Stimulated activated CD8-positive, alpha-beta memory T cell treated with anti-CD3 and anti-CD28 coated beads, Interleukin-15, amount 100 ng/mL, for 4 hours (primary cell): ENCODE measurements at places on chromosomes 1 and 21.

DNA sequence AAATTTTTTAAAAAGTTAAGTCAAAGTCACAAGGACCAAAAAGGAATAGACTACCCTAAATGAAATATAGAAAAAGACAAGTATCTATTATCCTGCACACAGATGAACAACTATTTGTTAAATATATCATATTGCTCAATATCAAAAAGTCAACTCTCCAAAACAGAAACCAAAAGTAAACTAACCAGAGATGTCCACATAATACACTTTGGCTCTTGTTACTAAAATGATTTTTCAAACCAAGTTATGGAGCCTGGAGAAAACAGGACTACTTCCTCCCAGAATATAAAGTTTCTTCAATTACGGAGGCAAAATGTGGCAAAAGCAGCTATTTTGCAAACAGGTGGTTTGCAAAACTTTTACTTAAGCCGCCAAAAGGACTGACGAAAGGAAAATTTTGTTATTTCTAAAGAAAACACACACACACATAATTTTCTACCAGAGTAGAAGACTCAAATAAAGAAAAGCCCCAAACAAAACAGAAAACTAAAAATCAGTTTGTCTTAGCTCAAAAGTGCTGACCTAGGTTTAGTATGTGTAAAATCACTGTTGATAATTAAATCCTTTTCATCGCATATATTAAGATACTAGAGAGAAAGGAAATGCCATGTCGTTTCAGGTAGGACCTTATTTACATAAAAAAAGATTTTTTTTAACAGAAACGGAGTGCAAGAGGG is 1.1 kb downstream of the DPYD start:
- DNase-seq: no peak

DNA sequence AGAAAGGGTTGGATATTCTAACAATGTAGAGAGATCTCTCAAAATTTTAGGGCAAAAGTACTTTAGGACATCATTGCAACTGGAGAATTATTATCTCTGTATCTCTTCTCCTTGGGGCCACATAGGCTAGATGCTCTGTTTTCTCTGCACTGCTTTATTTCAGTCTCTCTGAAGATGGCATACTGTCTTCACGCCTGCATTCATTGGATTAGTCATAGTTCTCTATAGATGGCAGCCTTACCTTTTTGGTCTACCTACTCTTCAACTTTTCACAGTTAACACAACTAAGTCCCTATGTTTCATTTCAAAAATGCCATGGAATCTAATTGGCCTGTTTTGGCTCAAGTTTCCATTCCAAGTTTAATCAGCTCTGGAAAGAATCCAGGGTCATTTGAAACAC is 1623.3 kb upstream of the B3GALT2 start:
- DNase-seq: no peak

- DNase-seq: no peak
Observed at GRCh38 chr1:26581287-26581651, 51.7 kb downstream of the RPS6KA1 start.

DNA sequence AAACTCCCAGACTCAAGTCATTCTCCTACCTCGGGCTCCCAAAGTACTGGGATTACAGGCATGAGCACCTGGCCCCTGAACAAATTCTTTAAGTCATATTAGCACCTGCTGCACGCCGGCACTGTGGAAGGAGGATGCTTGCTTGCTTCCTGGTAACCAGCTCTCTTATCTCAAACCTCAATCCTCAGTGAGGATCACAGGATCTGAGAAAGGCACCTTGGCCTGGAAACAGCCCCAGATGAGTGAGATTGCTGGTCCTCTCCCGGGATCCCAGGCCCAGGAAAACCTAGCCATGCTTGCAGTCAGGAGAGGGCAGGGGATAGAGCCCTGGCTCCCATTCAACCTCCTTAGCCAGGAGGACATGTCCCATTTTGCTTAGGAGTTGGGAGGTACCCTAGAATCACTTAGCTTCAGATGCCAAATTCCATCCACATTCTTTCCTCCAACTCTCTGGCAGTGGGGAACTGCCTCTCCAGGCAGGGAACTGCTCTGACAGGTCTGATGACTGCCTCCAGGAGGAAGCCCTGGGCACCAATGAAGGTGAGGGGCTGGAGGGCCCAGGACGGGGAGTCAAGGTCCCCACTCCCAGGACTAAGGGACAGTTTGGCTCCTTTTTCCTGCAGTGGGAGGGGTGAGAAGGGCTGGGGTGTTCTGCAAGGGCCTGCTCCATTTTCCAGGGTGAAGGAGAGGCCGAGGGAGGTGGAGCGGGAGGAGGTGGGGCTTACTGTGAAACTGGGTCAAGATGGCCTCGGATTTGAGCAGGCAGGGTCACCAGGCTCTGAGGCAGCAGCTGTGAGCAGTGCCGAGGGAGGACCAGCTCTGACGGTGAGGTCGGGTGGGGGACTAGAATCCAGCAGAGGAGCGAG is 9.5 kb downstream of the GPR37L1 start:
- no peak for DNase-seq

GRCh38 chr1:27076803-27077202 is 64.2 kb upstream of the TENT5B start:
- DNase-seq: no peak

DNA sequence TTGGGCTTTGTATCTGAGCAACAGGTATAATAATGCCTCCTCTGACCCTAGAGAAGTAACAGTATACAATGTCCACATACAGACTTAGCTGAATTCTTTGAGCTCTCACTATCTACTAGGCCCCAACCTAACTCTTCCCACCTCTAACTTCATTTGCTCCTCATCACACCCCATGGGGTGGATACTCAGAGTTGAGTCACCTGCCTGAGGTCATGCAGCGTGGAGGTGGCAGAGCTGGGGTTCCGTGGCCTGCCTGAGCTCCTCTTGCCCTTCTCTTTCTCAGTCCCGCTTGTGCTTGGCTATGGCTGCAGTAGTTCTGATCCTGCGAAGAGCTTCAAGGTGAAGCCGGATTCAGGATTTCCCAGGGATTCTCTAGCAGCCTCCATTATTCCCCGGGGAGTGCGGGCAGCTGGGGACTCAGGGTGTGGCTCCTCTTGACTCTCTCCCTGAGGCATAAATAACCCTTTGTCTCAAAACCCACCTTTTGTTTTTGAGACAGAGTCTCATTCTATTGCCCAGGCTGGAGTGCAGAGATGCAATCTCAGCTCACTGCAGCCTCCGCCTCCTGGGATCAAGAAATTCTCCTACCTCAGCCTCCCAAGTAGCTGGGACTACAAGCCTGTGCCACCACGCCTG is 29.9 kb upstream of the ACTL8 start:
- no peak for DNase-seq

DNA sequence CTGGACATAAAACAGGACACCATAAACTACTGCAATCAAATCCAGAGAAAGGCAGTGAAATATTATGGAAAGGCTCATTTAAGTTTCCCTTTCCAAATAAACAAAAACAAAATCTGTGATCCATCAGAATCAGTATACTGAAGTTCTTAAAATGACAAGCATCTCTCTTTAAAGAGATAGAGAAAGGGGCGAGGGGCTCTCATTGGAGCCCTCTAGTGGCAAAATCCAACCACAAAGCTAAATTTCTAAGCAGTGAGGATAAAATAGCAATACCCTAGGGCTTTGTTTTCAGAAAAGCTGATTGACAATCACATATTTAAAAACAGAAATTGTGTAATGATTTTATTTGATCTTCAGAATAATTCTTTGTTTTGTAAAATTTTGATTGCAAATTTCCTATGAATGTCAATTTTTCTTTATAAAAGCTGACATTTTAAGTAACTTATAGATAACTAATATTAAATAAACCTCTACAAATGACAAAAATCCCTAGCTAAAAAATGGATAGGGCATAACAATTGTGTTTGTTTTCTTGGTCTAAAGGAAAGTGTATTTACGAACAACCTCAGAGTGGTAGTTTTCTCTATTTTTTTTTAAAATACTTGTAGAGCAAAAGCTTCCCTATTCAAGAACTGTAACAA is 138.2 kb downstream of the COL24A1 start:
- no peak for DNase-seq

DNA sequence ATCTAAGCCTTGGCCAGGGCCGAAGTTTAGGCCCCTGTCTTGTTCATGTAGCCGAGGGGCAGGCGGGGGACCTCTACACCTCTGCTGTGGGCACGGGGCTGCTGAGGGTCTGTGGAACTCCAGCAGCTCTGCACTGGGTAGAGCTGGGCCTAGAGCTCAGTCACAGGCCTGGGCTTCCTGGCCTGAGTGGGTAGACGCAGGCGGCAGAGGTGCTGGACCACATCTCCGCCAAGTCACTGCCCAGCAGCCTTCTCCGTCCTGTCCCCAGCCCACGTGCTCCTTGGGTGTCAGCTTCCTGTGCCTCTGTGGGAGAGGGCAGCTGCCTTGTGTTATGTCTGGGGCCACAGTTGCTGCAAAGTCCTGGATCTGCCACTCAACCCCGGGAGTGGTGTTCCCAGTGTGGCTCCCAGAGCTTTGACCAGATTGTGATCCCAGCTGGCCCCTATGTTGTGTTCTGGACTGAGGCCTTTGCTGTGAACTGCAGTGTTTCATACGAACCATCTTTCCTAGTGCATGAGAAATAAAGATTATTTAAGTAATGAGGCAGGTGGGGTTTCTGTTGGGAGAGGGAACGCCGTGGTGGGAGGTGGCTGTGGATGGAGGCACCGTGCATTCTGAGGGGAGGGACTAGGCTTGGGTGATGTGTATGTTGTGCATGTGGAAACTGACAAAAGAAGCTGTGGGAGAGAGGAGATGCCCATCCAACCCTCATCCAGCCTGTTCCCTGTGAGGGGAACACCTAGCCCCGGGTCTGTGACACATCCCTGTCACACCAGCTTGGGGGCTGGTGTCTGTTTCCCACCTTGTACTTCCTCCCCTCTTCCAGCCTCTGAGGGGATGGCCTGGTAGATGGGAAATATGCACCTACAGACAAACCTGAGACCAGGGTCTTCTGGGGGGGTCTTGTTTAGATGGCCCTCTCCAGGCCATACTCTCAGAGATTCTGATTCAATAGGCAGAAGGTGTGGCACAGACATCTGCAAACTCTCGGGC is 12.2 kb downstream of the AMPD2 start:
- DNase-seq: no peak
